ENCODE measurements at places on chromosomes 2 and 18. TPM values are rescaled to one million over a fixed set of nuclear protein-coding genes. Genes with fewer than 3 reads are reported as not detected.
A peak's percentile ranks its signal among the peaks of the same experiment; 100 is the strongest.

Gene SKA1
- 9.2 TPM for polyA plus RNA-seq

Gene PAIP2B
- polyA plus RNA-seq = 8.4 TPM

Gene MAPRE3
- polyA plus RNA-seq = 4.9 TPM

Gene NT5DC4
- not detected for polyA plus RNA-seq

DNA sequence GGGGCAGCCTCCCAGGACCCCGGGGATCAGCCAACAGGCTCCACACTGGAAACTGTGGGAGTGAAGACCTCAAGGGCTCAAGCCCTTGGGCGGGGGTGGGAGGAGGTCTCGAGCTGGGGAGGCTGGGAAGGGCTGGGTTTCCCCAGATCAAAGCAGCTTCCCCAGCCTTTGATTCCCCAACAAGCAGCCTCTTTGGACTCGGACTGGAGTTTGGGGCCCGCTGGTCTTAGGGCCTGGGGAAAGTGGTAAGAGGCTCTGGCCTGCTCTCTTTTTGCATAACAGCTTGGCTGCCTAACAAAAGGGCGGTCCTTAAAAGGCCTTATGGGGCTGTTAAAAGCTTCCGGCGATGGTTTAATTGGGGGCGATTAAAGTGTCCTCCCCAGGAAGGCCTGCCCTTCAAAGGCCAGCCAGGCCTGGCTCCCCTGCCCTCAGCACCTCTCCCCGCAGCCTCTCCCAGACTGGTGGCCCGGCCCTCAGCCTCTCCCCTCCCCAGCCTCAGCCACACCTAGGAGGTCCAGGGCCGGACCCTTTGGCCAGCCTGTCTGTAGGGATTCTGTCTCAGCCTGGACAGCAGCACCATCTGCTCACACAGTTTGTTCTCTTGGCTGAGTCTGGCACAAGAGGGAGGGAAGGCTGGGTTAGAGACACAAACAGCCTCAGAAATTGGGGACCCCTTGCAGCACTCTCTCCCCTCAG, 39.6 kb downstream of the ZFP36L2 start:
- no peak for DNase-seq

DNA sequence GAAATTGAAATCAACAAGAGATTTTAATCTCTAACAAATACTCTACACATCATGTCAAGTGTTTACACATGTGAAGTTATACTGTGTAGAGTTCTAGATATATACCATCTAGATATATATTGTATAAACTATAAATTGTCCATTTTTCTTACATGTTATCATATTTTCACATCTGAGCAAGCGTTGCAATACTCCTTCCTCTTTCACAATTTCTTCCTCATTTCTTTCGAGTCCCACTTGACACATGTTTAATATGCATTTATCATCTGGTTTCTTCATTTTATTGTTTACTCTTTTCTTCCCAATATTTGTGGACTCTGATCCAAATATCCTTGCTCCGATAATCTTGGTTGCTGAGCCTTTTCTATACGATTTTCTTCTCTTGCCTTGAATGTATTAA, 50.2 kb downstream of the UNC80 start:
- DNase-seq = no peak

- DNase-seq = no peak
Observed at GRCh38 chr18:6962571-6963451, 154.8 kb downstream of the LAMA1 start.

DNA sequence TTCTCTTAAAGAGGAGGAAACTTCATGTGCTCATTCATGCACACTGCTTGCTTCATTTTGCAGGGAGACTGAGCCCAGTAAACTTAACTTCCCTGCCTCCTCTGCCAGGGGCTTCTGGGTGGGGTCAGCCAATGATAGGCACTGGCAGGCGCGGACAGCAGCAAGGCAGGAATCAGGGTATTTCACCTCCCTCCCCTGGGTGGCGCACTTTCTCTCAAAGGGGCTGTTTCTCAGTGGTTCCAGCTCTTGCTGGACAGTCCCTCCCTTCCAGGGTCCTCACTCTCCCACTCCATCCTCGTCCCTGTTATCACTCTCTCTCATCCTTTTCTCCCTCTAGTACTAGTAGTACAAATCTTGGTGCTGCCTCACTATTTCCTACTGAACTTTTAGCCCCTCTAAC, 320.5 kb upstream of the ZNF521 start:
- DNase-seq = peak; percentile 90

- no peak for DNase-seq
Observed at GRCh38 chr2:238383743-238384380, 42.9 kb upstream of the ASB1 start.

GRCh38 chr18:61702007-61702406, 190.8 kb downstream of the RNF152 start:
- DNase-seq = no peak

Gene SLC38A11
- not detected for polyA plus RNA-seq

DNA sequence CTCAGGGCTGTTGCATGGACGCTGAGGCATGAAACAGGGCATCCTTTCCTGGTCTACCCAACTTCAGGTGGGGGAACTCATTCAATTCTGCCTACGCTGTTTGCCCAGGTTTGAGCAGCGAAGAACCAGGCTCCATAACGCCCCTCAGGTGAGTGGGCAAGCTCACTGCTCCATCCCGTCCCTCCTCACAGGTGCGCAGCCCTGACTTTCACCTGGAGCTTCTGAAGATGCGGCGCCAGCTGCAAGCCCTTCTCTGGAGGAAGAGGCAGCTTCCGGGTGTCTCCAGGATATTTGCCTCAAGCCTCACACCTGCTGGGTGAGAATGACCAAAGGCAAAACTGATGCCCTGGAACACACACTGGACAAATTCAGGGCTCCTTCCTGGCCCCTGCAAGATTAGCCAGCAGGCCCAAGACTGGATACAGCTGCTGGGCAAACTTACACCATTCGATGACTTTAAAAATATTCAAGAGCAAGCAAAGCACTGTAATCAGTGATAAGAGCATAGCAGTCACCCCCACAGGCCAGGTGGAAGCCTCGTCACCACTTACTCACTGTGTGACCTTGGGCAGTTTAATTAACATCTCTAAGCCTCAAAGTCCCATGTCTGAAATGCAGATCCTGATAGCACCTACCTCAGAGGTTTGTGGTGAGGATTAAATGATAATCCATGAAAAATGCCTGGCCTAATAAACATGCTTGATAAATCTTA, 97.7 kb downstream of the GYPC start:
- DNase-seq = no peak

Gene TUBB8B
- 1.3 TPM for polyA plus RNA-seq

DNA sequence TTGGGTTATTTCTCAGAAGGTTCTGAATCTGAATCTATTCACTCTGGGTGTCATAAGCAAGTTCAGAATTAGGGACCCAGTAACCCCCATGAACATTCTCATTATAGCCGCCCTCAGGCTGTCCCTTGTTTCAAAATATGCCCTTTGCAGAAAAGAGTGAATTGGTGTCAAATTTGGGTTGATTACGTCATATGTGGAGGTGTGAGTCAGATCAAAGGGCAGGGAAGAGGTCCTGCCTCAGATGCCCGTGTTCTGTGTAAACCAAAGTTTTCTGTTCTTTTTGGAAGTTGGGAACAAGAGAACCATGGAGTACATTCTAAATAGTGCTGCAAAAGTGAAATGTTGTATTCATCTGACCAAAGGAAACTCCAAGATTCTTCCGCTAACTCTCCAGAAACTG, 5.8 kb downstream of the FAM110C start:
- DNase-seq = no peak

DNA sequence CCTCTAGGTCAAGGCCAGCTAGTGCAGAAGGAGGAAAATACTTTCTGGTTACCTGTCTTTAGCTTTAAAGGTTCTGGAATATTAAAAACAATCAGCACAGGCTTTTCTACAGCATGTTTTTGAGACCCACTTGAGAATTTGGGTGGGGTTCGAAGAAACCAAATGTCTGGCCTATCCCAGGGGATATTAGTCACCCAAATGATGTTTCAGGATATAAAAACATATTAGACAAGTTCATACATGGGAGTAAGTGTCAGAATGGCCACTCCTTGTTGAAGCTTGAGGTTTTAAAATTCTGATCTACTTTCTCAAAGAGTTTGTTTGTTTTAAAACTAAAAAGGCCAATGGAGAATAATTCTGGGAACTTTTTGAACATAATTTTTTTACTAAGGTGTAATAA, 158.6 kb upstream of the DLX2 start:
- no peak for DNase-seq

Gene ALLC
- not detected for polyA plus RNA-seq

DNA sequence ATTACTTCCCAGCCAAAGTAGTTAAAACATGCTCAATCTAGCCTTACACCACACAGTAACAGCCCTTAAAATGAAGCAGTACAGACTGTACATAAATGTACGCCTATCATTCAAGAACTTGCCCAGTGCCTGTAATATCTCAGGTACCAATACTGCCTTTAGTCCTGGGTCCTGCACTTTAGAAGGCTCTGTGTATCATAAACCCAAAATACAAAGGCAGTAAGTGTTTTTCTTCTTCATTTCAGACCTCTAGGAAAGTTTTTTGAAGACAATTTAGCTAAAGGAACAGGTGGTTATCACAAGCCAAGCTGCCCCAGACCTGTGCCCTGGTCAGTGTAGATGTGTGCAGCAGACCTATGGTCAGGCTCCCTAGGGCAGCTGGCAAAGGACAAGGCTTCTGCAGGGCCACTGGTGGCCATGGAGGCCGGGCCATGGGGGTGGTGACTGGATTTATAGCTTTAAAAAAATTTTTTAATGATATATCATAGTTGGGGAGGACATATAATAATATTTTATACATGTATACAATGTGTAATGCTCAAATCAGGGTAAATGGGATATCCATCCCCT, 18.8 kb downstream of the LPIN2 start:
- DNase-seq = no peak

Measured in H1 (cell line).